ENCODE measurements at places on chromosomes 7 and 10.

DNA sequence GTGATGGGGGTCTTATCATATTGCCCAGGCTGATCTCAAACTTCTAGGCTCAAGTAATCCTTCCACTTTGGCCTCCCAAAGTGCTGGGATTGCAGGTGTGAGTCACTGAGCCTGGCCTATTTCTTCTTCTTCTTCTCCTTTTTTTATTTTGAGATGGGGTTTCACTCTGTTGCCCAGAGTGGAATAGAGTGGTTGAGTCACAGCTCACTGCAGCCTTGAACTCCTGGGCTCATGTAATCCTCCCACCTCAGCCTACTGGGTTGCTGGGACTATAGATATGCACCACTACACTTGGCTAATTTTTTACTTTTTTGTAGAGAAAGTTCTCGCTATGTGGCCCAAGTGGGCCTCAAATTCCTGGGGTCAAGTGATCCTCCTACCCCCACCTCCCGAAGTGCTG is 124.3 kb downstream of the SKIDA1 start:
- DNase-seq, result peak; percentile 13

- DNase-seq, result no peak
These were observed 142.1 kb downstream of the HGF start for GRCh38 chr7:81627536-81628287.

- DNase-seq, result no peak
These were observed 107.4 kb downstream of the GSAP start for GRCh38 chr7:77308792-77309191.

GRCh38 chr7:140034421-140034820 is 28.3 kb downstream of the PARP12 start:
- DNase-seq, result no peak

DNA sequence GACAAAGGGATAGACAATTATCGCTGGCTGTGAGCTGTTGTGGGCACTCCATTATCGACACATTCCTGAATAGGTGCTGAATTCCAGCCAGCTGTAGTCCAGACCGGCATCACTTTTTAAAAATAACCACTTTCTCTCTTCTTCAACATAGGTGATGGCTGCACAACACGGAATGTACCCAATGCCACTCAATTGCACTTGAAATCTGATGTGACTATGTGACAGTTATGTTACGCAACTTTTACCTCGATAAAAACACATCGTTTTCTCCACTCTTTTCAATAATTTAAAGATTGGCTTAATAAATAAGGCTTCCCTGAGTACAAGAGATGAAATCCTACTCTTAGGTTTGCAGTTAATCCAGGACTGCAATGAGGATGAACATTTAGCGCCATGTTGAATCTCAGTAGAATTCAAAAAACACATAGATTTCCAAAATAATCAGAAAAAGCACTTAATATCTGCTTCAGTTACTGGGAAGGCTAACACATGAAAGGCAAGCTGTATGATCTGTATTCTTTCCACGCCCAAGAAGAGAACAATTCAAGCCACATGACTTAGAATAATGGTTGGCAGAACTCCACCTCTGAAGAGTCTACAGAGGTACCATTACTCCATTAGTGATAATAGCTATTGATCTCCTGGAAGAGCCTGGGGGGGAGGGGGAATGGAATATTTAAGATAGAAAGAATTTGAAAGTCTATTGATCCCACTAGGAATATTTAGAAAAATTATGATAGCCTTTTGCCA is 3.6 kb downstream of the YWHAG start:
- DNase-seq, result no peak

DNA sequence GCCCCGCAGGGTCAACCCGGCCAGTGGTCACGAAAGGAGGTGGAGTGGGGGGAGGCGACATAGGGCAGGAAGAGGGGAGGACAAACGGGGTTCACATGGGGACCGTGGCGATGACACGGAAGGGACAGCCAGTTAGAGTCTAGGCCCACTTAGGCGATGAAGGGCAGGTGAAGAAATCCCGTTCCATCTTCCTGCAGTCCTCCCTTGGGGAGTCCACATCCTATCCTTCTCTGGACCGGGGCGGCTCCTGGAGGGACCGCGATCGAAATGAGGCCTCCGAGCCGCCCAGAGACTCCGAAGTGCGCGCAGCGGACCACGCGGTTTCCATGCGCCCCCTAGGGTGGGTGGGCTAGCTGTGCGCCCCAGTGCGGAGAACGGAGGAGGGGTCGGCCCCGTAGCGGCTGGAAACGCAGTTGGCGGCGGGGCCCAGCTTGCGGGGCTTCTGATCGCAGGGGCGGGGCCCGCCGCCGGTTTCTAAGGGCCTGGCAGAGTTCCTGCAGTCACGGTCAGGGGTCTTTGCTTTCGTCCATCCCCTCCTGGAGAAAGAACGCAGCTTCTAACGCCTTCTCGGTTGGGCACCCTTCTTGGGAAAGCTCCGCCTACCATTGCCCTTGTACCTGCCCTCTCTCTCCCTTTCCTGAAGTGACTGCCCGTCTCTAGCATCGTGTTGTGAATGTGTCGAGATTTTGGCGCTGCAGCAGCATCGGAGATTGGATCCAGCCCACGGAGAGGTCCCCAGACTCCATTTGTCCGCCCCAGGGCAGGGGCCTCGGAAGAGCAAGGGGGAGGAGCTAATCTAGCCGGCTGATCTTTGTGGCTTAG is 17.9 kb upstream of the TMEM225B start:
- peak; percentile 22 for DNase-seq

DNA sequence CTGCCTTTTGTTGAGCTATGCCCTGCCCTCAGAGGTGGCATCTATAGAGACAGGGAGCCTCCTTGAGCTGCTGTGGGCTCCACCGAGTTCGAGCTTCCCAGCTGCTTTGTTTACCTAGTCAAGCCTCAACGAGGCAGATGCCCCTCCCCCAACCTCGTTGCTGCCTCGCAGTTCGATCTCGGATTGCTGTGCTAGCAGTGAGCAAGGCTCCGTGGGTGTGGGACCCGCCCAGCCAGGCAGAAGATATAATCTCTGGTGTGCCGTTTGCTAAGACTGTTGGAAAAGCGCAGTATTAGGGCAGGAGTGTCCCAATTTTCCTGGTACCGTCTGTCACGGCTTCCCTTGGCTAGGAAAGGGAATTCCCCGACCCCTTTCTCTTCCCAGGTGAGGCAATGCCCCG is 88.4 kb upstream of the CDK6 start:
- DNase-seq, result no peak
